ENCODE measurements at places on chromosomes 3 and 15. TPM values are rescaled to one million over a fixed set of nuclear protein-coding genes. Genes with fewer than 3 reads are reported as not detected.

- no peak for DNase-seq
- H3K4me3 ChIP-seq = no peak overlapping the region
- H3K27me3 ChIP-seq = no peaks in the 10 kb centered on the region
- no peaks in the 10 kb centered on the region for H3K36me3 ChIP-seq
Observed at GRCh38 chr3:88410259-88410658, 260.5 kb downstream of the C3orf38 start.

DNA sequence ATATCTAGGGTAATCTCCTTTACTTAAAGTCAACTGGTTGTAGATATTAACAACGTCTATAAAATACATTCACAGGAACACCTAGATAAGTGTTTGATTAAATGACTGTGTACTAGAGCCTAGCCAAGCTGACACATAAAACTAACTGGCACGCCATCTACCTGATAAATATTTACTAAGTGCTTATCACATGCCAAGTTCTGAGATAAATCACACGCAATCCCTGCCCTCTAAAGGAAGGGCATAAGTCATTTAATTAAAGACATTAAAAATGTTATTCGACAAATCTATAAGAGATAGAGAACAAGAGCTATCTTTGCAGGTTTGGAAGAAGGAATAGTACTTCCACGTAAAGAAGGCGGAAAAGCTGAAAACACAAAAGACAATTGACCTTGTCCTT is 11.1 kb upstream of the MB21D2 start:
- H3K27me3 ChIP-seq = no peaks in the 10 kb centered on the region
- no peak overlapping the region for H3K4me3 ChIP-seq
- no peak overlapping the region for H3K27ac ChIP-seq
- H3K36me3 ChIP-seq = no peaks in the 10 kb centered on the region
- no peaks in the 10 kb centered on the region for H3K4me1 ChIP-seq

MUC20 gene
- total RNA-seq = 0.66 TPM

BLM gene
- 4.7 TPM for total RNA-seq

All from muscle of leg (tissue), 16 donors.